Muscle of back (tissue), 13 donors: ENCODE measurements at places on chromosomes 11 and 22. TPM values are rescaled to one million over a fixed set of nuclear protein-coding genes. Genes with fewer than 3 reads are reported as not detected.

- DNase-seq, result no peak
These were observed 13.8 kb downstream of the EIF4ENIF1 start for GRCh38 chr22:31475800-31476199.

The BTG4 gene
- polyA plus RNA-seq, result not detected

- DNase-seq, result no peak
These were observed 36.0 kb downstream of the ART5 start for GRCh38 chr11:3605771-3606203.

The OR8D2 gene
- not detected for polyA plus RNA-seq
